ENCODE measurements at places on chromosomes 1 and 21.

DNA sequence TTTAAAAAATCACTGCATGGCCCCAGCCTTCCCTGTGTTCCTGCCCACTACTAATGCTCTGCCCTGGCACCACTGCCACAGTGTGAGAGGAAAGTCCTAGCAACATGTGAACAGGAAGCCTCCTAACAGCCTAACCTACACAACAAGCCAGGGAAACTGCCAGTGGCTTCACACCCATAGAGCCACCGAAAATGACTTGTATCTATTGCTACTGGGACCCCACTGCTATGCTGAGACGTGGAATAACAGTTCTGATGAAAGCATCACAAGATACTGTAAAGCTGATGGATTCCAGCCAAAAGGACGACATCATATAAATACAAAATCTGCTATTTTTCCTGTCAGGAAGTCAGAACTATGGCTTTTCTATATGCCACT lies 74.9 kb downstream of the JAK1 start:
- no peaks in the 10 kb centered on the region for H3K36me3 ChIP-seq
- DNase-seq: no peak
- no peak overlapping the region for H3K27ac ChIP-seq
- H3K27me3 ChIP-seq: no peaks in the 10 kb centered on the region
- H3K4me3 ChIP-seq: no peak overlapping the region

DNA sequence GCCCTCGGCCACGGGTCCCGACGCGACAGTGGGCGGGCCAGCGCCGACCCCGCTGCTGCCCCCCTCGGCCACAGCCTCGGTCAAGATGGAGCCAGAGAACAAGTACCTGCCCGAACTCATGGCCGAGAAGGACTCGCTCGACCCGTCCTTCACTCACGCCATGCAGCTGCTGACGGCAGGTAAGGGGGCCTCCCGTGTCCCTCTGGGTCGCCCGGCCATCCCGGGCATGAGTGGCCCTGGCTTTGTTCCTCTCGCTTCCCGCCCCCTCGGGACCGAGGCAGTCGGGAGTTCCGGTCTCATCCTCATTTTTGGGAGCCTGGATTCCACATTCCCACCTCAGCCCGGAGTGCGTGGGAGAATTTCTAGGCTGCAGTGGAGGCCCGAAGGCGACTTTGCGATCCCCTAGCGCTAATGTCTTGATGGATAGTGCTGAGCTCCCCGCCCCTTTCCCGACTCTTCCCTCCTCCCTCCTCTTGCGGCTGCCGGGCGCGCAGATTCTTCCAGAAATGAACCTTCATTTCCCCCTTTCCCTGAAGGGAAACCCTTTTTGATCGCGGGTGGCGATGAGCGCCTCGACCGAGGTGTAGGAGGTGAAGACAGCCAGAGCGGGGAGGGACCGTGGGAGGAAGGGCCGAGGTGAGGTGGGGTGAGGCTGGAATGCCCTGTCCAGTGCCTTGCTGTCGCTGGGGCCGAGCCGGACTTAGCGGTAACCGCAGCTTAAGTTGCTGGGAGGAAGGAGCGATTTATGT lies 705 bp downstream of the KHDRBS1 start:
- no peaks in the 10 kb centered on the region for H3K27me3 ChIP-seq
- H3K4me1 ChIP-seq: peaks cover 20% of the 10 kb centered on the region
- H3K36me3 ChIP-seq: no peaks in the 10 kb centered on the region
- H3K4me3 ChIP-seq: peak overlapping the region; percentile 98
- peak overlapping the region; percentile 96 for H3K27ac ChIP-seq
- DNase-seq: peak; percentile 63

DNA sequence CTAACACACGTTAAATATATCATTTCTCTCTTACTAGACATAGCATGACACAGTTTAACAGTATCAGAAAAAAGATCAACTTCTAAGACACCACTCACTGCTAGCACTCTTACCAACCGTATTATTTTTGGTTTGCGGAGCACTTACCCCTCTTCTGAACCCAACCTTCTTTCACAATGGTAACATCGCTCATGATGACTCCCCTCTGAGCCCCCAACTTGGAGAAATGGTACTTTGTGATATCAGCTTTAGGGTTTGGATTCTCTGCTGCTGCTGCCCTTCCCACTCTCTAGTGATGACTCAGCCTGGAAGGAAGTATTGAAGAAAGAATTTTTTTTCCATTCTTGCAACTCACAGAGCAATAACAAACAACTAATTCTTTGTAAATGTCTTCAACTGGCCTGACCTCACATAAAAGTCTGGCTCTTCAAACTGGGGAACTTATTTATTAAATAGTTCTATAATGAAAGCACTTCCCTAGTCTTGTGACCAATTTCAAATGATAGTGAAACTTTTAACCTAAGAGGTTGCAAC lies 7.0 kb downstream of the AKT3 start:
- no peak for DNase-seq
- H3K4me3 ChIP-seq: no peak overlapping the region
- no peaks in the 10 kb centered on the region for H3K36me3 ChIP-seq
- no peaks in the 10 kb centered on the region for H3K27me3 ChIP-seq
- no peak overlapping the region for H3K27ac ChIP-seq

GRCh38 chr21:31614705-31615104 lies 44.8 kb upstream of the SOD1 start:
- no peaks in the 10 kb centered on the region for H3K36me3 ChIP-seq
- no peak overlapping the region for H3K4me3 ChIP-seq
- no peak for DNase-seq

DNA sequence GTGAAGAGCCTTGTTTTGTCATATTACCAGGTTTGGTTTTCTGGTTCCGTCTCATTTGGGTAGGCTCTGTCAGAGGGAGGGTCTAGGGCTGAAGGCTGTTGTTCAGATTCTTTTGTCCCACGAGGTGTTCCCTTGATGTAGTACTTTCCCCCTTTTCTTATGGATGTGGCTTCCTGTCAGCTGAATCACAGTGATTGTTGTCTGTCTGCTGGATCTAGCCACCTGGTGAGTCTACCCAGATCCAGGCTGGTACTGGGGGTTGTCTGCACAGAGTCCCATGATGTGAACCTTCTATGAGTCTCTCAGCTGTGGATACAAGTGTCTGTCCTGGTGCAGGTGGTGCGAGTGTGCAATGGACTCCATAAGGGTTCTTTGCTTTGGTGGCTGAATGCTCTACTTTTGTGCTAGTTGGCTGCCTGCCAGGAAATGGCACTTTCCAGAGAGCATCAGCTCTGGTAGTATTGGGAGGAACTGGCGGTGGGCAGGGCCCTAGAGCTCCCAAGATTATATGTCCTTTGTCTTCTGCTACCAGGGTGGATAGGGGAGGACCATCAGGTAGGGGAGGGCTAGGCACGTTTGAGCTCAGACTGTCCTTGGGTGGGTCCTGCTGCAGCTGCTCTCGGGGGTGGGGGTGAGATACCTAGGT lies 246.0 kb downstream of the RYR2 start:
- no peaks in the 10 kb centered on the region for H3K27me3 ChIP-seq
- H3K4me3 ChIP-seq: no peak overlapping the region
- DNase-seq: no peak
- no peaks in the 10 kb centered on the region for H3K4me1 ChIP-seq
- no peaks in the 10 kb centered on the region for H3K36me3 ChIP-seq

DNA sequence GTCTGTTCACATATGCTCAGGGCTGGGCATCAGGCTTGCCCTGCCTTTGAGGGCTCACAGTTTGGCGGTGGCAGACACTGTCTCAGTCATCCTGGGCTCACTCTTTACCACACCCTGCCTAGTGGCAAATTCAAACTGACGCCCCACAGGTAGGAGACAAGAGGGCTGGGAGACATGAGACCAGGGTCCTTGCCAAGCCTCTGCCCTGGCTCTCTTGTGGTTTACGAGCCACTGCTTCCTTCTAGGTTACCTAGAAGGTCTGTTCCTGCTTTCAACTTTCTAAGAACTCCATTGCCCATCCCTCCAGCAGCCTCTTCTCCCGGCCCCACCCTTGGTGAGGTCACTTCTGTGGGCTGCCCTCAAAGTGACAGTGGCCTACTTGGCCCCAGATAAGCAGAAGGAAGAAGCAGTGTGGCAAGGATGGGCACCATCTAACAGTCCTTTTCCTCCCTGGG lies 10.5 kb downstream of the KIF21B start:
- peaks cover 62% of the 10 kb centered on the region for H3K4me1 ChIP-seq
- H3K27me3 ChIP-seq: no peaks in the 10 kb centered on the region
- no peak overlapping the region for H3K4me3 ChIP-seq
- H3K27ac ChIP-seq: no peak overlapping the region
- no peak for DNase-seq

- H3K4me1 ChIP-seq: no peaks in the 10 kb centered on the region
- no peak overlapping the region for H3K4me3 ChIP-seq
- H3K36me3 ChIP-seq: no peaks in the 10 kb centered on the region
Measured at GRCh38 chr1:54815086-54815876, 14.2 kb upstream of the TTC22 start.

DNA sequence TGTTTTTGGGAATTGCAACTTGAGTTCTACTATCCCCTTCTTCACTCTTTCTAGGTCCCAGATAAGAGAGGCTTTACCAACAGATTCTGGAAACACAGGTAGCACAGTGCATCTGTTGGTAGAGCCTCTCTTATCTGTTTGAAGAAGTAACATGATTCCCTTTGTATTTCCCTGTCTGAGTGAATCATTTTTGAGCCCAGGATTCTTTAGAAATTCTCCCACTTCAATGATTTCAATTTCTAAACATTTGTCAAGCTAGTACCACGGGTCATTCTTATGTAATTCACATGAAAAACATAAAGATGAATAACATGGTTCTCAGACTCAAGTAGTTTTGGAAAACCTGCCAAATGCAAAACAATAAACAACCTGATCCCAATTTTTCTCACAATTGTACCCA lies 72.0 kb upstream of the DUSP10 start:
- H3K4me3 ChIP-seq: no peak overlapping the region
- no peaks in the 10 kb centered on the region for H3K27me3 ChIP-seq
- H3K4me1 ChIP-seq: peaks cover 12% of the 10 kb centered on the region

DNA sequence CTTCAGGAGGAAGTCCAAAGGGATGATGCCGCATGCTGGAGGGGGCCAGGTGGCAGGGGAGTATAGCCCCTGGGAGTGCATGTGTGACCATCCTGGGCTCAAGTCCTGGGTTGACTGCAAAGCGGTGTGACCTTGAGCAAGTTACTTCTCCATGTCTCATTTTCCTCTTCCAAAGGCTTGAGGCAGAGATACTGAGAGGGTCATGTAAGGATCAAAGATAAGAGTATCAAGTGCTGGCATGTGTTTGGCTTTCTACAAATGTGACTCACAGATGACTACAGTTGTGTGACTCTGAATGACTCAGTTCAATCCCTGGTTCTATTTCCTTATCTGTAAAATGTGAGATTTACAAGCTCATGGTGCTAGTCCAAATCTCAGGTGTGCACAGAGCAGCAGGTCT lies 26.1 kb downstream of the PROK1 start:
- H3K4me3 ChIP-seq: no peak overlapping the region
- H3K4me1 ChIP-seq: no peaks in the 10 kb centered on the region
- no peaks in the 10 kb centered on the region for H3K27me3 ChIP-seq
- H3K36me3 ChIP-seq: no peaks in the 10 kb centered on the region
- DNase-seq: no peak

DNA sequence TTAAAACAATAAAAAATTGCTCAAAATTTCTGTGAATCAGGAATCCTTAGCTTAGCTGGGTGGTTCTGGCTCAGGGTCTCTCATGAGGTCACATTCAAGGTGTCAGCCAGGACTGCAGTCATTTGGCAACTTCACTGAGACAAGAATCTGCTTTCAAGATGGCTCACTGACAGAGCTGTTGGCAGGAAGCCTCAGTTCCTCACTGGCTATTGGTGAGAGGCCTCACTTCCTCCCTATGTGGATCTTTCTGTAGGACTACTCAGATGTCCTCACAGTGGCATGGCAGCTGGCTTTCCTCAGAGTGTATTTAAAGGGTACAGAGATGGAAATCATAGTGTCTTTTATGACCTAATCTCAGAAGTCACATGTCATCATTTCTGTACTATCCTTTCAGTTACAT lies 785.7 kb downstream of the ADGRL2 start:
- H3K27me3 ChIP-seq: no peaks in the 10 kb centered on the region
- H3K4me1 ChIP-seq: no peaks in the 10 kb centered on the region
- no peak overlapping the region for H3K4me3 ChIP-seq
- no peak for DNase-seq
- no peaks in the 10 kb centered on the region for H3K36me3 ChIP-seq

DNA sequence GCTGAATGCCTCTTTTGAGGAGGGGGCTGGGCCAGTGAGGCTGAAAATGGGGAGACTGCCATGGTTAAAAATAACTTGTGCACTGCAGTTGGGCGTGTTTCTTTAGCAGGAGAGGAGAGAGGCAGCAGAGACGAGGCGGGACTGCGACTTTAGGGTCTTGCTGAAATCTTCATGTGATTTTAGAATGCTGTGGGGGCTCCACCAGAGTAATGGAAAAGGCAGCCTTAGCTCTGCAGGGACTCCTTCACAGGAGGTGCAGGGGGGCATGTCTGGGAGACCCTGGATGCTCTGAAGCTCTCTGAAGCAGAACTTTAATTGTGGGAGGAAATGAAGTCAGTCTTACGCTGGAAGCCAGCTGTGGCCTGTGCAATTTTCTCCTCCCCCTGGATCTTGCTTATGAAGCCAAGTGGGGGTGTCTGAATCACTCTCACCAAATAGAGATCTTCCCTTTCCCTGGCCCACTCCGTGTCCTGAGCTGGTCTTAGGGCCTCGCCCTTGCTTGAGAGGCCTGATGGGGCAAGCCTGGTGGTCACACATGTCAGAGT lies 60.8 kb downstream of the NDUFS5 start:
- no peak for DNase-seq
- no peak overlapping the region for H3K27ac ChIP-seq
- H3K36me3 ChIP-seq: no peaks in the 10 kb centered on the region
- no peak overlapping the region for H3K4me3 ChIP-seq
- H3K27me3 ChIP-seq: peaks cover 8% of the 10 kb centered on the region
- no peaks in the 10 kb centered on the region for H3K4me1 ChIP-seq

DNA sequence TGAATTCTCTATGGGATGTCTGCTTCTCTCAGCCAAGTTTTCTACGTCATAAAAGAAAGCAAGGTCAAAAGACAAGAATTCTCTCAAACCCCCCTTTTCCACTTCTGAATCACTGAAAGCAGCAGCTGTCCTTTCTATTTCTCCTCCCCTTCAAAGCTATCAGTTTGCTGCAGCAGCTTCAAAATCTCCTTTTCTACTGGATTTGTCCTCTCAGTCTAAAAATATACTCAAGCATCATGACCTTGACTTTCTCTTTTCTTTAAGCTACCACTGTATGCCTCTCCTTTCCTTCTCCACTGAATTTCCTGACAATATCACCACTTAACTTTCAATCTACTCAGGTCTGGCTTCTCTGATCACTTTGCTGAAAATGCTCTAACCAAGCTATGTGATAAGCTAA lies 1.9 kb downstream of the WDR64 start:
- H3K4me3 ChIP-seq: no peak overlapping the region
- no peaks in the 10 kb centered on the region for H3K4me1 ChIP-seq
- H3K36me3 ChIP-seq: no peaks in the 10 kb centered on the region
- H3K27me3 ChIP-seq: no peaks in the 10 kb centered on the region
- no peak overlapping the region for H3K27ac ChIP-seq

DNA sequence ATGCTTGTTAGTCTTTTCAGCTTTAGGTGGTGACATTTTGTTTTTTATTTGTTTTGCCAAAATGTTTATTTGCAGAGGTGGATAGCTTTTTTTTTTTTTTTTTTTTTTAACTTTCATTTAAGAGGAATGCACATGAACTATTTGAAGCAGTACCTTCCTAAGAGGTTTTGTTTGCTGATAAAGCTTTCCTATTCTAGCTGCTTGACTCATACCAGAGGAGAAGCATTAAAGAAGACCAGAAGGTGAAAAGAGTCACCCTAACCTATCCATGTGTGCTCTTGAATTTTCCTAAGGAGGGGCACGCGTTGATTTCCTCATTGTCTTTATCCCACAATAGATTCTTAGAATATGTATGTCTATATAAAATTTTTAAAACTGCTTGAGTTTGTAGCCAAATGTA lies 57.7 kb downstream of the PRDM2 start:
- H3K36me3 ChIP-seq: no peaks in the 10 kb centered on the region
- peaks cover 73% of the 10 kb centered on the region for H3K4me1 ChIP-seq
- no peak overlapping the region for H3K4me3 ChIP-seq
- H3K27me3 ChIP-seq: no peaks in the 10 kb centered on the region

GRCh38 chr1:75203415-75204277 lies 69.5 kb downstream of the LHX8 start:
- no peak overlapping the region for H3K27ac ChIP-seq
- DNase-seq: no peak
- H3K27me3 ChIP-seq: no peaks in the 10 kb centered on the region
- no peak overlapping the region for H3K4me3 ChIP-seq

All from naive thymus-derived CD4-positive, alpha-beta T cell (primary cell).